CD4-positive, alpha-beta memory T cell (primary cell): ENCODE measurements at places on chromosomes 6 and 20. TPM values are rescaled to one million over a fixed set of nuclear protein-coding genes. Genes with fewer than 3 reads are reported as not detected.
A peak's percentile ranks its signal among the peaks of the same experiment; 100 is the strongest.

GRCh38 chr20:56755201-56755600 lies 126.1 kb downstream of the TFAP2C start:
- no peaks in the 10 kb centered on the region for H3K27me3 ChIP-seq
- H3K27ac ChIP-seq, result no peak overlapping the region
- no peak for DNase-seq
- no peaks in the 10 kb centered on the region for H3K4me1 ChIP-seq
- H3K4me3 ChIP-seq, result no peak overlapping the region

DNA sequence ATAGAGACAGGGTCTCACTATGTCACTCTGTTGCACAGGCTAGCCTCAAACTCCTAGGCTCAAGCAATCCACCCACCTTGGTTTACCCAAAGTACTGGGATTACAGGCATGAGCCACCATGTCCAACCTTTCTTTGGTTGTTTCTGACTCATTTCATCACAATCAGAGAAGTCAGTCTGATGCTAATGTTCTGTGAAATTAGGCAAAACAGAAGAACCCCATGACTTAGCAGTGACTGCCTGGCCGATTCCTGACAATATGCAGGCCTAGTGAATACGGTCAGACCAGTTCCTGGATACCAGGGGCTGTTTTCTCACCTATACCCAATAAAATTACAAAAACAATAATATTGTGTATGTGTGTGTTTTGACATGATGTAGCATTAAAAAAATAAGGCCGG lies 58.8 kb upstream of the BTN3A2 start:
- no peak overlapping the region for H3K4me3 ChIP-seq
- no peaks in the 10 kb centered on the region for H3K36me3 ChIP-seq
- peaks cover 24% of the 10 kb centered on the region for H3K4me1 ChIP-seq
- H3K27me3 ChIP-seq, result no peaks in the 10 kb centered on the region
- DNase-seq, result no peak
- no peak overlapping the region for H3K27ac ChIP-seq

- H3K36me3 ChIP-seq, result peaks cover 34% of the 10 kb centered on the region
- H3K4me1 ChIP-seq, result no peaks in the 10 kb centered on the region
- DNase-seq, result no peak
- no peaks in the 10 kb centered on the region for H3K27me3 ChIP-seq
- H3K27ac ChIP-seq, result no peak overlapping the region
Observed at GRCh38 chr20:3188823-3189413, 15.6 kb downstream of the DDRGK1 start.

GRCh38 chr6:142870787-142871415 lies 74.1 kb downstream of the HIVEP2 start:
- no peak overlapping the region for H3K4me3 ChIP-seq
- peak overlapping the region; percentile 1 for H3K27ac ChIP-seq
- peaks cover 94% of the 10 kb centered on the region for H3K4me1 ChIP-seq
- DNase-seq, result no peak

GRCh38 chr20:57393321-57394120 lies 2.3 kb downstream of the RBM38 start:
- H3K4me1 ChIP-seq, result peaks cover 70% of the 10 kb centered on the region
- H3K27ac ChIP-seq, result peak overlapping the region; percentile 84
- DNase-seq, result no peak
- peak overlapping the region; percentile 77 for H3K4me3 ChIP-seq

- no peaks in the 10 kb centered on the region for H3K27me3 ChIP-seq
- no peak overlapping the region for H3K27ac ChIP-seq
- H3K36me3 ChIP-seq, result no peaks in the 10 kb centered on the region
- no peaks in the 10 kb centered on the region for H3K4me1 ChIP-seq
Observed at GRCh38 chr6:165615636-165616035, 47.4 kb downstream of the PDE10A start.

TMEM244 gene
- 0.87 TPM for total RNA-seq

SCRT2 gene
- not detected for total RNA-seq

GABRR1 gene
- not detected for total RNA-seq
